ENCODE measurements at places on chromosomes 13 and 19. TPM values are rescaled to one million over a fixed set of nuclear protein-coding genes. Genes with fewer than 3 reads are reported as not detected.

- DNase-seq: no peak
These were observed 26.9 kb downstream of the UFM1 start for GRCh38 chr13:38376546-38376945.

- no peak for DNase-seq
These were observed 178.2 kb downstream of the NDFIP2 start for GRCh38 chr13:79659121-79659521.

- no peak for DNase-seq
These were observed 64.0 kb downstream of the SERP2 start for GRCh38 chr13:44437356-44438233.

DNA sequence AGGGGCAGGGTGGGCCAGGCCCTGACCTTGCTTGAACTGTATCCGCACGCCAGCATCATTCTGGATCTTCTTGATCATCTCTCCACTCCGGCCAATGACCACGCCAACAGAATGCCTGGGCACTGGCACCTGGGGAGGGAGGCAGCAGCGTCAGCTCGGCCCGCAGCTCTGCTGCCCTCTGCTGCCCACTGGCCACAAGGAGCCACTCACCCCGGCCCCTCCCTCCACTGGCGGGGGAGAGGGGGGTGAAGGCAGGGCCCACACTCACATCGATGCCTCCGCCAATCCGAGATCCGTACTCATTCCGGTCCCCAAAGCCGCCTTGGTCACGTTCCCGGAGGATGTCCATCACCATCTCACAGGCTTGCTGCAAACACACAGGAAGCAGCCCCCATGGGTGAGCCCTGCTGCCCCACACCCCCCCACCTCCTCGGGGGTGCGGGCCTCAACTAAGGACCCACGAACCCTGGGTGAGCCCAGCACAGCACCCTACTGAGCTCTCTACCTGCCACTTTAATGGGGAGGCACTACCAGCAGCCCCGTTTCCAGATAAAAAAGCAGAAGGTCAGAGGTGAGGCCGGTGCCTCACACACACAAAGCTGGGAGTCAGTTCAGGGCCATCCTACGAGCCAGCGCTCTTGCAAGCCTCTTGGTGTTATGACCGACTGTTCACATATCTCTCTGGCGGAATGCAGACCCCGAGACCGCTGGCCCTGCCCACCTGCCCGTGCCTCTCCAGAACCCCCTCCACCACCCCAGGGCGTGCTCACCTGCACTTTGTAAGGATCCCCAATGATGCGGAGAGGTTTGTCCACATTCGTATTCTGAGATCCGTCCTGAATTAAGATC lies 6.7 kb downstream of the KHSRP start:
- no peak for DNase-seq

- DNase-seq: no peak
These were observed 832.6 kb upstream of the SLITRK5 start for GRCh38 chr13:86838411-86839120.

GRCh38 chr13:45718063-45718462 lies 15.9 kb downstream of the CBY2 start:
- no peak for DNase-seq

- no peak for DNase-seq
These were observed 1203.3 kb downstream of the UQCRFS1 start for GRCh38 chr19:28009696-28010095.

- no peak for DNase-seq
These were observed 692.6 kb downstream of the PCDH17 start for GRCh38 chr13:58324161-58324560.

GRCh38 chr13:57409121-57409520 lies 222.4 kb upstream of the PCDH17 start:
- DNase-seq: no peak

GRCh38 chr19:2051773-2052704 lies 995 bp upstream of the MKNK2 start:
- no peak for DNase-seq

- DNase-seq: no peak
These were observed 8.9 kb upstream of the AMER2 start for GRCh38 chr13:25180775-25181537.

DNA sequence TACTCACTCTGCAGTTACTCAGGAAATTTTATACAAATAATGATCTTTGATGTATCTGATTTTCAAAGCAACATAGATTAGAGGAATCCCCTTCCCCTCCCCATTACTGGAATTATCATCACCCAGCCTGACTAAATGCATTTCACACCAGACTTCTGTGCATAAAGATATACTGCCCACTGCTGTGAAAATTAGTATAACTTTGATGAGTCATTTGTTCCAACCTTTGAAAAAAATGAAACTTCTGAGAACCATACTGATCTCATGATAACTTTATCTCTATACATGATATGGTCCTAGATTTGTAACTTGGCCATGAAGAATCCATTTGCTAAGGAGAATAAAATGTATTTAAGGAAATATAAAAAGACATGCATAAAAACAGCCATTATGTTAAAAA lies 63.9 kb downstream of the GPC6 start:
- DNase-seq: no peak

The ADAMTSL5 gene
- 4.8 TPM for total RNA-seq

The PCDH17 gene
- 65.4 TPM for total RNA-seq

The ERICH4 gene
- total RNA-seq: not detected

The TUBA3C gene
- not detected for total RNA-seq

Data from upper lobe of right lung (tissue), 1 donor.